ENCODE measurements at places on chromosomes 2 and 18.

DNA sequence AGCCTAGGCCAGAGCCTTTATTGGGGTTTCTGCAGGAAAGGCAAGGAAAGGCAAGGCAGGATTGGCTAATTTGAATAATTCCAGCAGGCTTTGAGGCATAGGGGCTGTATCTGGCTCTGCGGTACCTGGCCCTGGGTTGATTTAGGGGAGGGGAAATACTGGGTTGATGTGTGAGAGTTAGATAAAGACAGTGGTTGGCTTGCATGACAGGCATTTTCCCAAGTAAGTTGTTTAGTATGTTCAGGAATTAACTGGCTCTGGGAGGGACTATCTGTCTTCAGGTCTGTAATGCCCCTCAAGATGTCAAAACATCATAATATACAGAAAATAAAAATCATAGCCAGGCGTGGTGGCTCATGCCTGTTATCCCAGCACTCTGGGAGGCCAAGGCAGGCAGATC is 98.7 kb downstream of the UBR3 start:
- no peak for DNase-seq

DNA sequence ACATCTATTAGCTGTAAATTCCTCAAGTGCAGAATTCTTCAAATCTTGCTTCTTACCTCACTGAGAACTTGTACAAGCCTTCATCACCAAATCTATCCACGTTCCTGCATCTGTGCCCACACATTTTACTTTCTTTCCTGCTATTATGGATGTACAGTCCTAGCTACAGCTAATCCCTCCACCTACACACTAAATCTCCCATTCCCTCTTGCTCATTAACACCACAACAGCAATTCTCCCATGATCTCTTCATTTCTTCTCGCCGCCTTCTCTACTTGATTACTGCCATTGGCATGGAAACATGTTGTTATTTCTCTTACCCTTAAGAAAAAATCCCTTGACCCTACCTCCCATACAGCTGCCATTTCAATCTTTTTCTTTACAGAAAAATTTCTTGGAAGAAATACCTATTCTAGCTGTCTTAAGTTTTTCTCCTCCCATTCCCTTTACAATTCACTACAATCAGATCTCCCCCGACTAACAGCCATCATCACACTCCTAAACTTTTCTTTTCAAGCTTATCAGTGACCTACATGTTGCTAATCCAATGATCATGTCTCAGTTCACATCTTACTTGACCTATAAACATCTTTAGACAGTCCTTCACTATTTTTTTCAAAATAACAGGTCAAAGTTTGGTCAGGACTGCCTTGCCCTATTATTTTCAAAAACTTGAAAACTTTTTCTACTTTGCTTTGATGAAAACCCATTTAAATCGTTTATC is 41.0 kb downstream of the ROCK2 start:
- DNase-seq: no peak

DNA sequence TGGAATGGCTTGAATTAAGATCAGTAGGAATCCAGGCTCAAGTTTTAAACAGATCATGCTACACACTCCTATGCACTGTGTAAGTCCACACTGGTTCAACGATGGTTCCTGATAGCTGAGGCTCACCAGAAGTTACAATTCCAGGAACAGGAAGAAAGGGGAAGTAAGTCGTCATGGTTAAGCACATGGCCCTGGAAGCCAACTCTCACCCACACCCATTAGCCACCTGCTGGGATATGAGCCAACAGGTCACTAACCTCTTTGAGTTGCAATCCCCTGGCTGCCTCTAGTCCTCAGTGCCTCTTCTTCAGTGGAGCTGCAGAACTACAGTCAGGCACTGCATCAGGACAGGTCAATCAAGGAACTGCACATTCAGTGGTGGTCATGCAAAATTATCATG is 133.5 kb downstream of the TMEM182 start:
- no peak for DNase-seq

- no peak for DNase-seq
Measured at GRCh38 chr18:42937436-42937835, 178.0 kb downstream of the RIT2 start.

DNA sequence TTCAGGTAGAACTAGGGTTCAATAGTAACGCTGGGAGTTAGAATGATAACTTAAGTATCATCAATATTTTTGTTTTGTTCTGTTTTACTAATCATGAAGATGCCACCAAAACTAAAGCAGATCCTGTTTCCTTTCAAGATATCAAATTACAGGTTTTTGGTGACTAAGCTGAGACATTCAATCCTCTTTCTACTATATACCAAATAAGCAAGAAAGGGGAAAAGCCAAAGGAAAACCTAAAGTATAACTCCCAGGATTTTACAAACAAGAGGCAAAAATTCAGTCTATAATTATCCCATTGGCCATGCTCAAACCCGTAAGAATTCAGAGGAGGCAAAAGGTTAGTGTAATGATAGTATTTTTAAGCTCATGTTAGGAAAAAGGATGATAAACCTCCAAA is 175.2 kb upstream of the CCDC150 start:
- DNase-seq: no peak

DNA sequence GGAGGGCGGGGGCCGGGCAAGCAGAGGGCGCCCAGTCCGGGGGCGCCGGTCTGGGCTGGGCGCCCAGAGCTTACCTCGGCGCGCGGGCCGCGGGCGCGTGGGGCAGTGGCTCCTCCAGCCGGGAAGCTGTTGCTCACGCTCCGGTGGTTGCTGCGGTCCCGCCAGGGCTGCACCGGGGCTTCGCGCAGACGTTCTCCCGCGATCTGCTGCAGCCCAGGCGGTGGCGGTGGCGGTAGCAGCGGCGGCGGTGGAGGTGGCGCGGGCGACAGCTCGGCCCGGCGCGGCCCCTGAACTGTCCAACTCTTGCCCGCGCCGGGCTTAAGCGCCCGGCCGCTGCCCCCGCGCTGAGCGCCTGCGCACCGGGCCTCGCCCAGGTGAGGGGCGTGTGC is 391 bp downstream of the ZNF385B start:
- no peak for DNase-seq

Data from NCI-H1436 (cell line).